ENCODE measurements at places on chromosomes 2 and 18.

DNA sequence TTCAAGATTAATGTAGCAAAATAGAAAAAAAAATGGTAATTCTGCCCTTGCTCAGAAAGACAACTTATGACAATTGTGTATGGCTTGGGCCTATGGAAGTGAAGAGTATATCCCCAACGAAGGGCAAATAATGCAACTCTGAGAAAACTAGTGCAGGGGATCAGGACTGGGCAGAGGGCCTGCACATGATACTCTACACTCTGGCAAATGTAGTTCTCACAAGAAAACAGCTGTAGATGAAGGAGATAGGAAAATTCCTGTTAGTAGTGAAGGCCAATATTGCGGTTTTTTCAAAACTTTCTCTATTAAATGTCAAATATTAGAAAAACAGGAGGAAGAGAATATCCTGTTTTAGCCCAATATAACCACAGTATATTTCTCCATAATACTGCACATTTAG lies 77.8 kb downstream of the SCN9A start:
- no peak for DNase-seq

- DNase-seq, result no peak
Observed at GRCh38 chr18:69958422-69958821, 10.7 kb upstream of the CD226 start.

- DNase-seq, result no peak
Observed at GRCh38 chr2:205352593-205352992, 329.7 kb upstream of the NRP2 start.

DNA sequence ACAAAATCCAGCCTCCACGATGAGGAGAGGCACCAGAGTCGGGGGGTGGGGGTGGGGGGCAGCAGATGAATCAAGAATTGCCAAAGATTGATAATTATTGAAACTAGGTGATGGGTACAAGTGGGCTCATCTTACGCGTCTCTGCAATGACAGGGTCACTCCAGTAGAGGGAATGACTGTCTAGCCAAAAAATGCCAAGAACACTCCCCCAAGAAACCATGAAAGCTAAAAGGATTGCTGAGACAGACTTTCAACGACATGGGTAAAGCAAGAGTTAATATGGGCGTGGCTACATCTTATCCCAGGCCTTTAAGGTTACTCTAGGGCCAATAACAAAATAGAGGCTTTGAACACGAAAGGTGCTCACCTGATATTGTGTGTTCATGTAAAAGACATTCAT lies 86.5 kb downstream of the STK39 start:
- DNase-seq, result no peak

DNA sequence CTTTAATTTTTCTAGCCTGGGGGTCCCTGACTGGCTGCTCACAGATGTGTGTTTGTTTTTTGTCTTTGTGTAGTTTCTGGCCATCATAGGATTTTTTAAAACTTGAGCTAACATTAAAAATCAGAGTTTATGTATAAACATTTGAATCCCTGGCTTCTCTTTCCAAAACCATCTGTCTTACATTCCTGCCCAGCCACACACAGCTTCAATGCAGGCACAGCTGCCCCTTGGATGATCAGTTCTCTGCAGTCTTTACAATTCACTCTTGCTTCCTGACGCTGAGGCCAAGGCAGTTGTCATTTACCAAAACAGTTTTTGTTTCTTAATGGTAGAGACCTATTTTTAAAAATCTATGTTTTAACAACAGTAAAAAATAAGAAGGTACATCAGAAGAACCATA lies 169.2 kb upstream of the LRRTM1 start:
- DNase-seq, result no peak

DNA sequence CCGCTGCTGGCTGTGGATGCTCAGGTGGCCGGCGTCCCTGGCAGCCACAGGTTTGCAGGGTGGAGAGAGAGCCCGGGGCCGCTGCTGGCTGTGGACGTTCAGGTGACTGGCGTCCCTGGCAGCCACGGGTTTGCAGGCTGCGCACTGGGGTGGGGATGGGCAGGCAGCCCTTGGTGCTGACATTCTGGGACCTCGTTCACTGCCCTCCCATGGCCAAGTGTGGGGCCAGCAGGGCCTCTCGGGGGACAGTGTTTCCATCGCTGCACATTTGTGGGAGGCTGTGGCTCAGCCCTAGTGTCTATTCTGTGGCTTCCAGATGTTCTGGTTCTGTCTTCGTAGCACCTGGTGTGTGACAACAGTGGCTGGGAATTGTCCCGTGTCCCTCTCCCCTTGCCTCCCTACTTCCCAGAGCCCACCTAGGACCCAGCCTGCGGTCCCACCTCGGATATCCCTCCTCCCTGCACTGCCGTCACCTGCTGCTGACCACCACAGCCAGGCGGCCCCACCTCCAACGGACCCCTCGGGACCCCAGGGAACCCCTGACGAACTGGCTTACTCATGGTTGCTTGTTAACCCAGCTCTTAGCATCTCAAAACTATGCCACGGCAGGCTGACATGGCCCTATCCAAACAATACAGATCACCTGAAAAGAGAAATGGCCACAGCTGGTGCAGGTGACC lies 915 bp downstream of the CROCC2 start:
- DNase-seq, result no peak

DNA sequence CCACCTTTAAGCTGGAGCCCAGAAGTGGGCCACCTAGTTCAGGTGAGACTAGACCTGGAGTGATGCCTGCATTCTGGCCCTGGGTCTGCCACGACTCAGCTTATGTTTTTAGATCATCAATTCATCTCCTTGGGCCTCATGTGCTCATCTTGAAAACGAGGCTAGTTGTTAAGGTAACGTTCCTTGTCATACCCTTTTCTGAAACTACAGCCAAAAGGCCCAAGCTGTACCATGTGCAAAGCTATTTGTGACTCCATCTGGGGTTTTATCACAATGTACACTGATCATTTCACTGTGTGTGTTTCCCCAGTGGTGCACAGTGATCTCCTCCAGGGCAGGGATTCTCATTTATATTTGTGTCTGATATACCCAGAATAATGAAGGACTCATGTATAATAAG lies 138.4 kb upstream of the COPS8 start:
- DNase-seq, result no peak

GRCh38 chr18:46574743-46575115 lies 82.3 kb downstream of the LOXHD1 start:
- no peak for DNase-seq

GRCh38 chr2:86072271-86072858 lies 33.3 kb downstream of the POLR1A start:
- DNase-seq, result no peak

GRCh38 chr2:188441288-188441947 lies 149.7 kb downstream of the GULP1 start:
- DNase-seq, result no peak

DNA sequence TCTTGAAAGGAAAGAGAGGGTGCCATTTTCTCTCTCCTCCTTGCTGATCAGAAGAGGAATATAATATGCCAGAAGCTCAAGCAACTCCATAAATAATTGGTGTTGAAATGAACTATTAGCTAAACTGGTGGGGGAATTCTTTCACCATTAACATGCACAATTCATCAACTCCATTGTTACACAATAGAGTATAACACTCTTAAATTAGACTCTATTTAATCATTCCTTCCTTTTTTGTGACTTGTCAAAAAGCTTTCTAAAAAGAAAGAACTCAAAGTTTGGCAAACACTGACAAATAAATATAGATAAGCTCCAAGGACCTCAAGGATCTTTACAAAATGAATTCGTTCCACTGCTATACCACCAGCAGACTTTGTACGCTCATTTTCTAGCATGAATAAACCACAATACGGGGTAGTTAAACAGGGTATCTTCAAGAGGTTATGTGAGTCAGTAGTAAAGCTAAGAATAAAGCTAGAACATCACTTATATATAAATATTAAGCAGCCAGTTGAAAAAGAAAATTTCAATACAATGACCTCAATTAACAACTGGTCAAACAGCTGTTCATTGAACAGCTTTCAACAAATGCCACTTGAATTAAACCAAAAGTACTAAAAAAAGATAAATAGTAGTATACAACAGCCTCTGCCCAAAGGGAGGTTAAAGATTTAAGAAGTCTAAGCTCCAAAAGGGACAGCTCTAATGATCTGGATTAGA lies 6.4 kb downstream of the TRAK2 start:
- DNase-seq, result no peak

DNA sequence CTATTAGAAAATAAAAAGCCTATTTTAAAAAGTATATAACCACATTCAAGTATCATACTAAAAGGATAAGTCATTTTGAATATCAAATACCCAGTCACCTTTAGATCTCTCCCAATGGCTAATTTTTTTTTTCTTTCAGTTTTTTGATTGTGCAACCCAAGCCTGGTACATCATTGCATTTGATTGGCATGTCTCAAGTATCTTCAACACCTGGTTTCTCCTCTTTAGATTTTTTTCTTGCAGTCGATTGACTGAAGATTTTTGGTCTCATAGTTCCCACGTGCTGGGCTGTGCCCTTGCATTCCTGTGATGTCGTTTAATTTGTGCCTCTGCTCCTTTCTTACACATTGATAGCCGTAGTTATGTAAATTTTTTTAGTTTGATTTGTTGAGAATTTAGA lies 40.7 kb downstream of the ATIC start:
- DNase-seq, result no peak

DNA sequence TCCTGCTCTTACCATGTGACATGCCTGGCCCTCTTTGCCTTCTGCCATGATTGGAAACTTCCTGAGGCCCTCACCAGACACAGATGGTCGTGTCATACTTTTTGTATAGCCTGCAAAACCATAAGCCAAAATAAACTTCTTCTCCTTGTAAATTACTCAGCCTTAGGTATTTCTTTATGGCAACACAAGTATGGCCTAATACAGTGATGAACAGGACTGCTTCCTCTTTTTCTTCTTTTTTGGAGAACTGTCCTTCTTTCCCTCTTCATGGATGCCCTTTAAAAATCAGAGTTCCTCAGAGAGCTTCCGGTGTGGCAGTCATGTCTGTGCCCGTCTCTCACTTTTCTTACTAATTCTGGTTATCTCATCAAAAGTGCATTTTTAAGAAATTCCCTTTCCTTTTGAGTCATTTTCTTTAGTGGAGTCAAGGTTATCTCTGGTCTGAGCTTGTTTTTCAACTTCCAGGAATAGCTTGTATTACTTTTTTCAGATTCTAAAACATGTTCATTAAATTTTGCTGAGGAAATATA lies 9.2 kb upstream of the IL1A start:
- DNase-seq, result no peak

GRCh38 chr2:75195076-75195691 lies 4.1 kb downstream of the TACR1 start:
- no peak for DNase-seq

DNA sequence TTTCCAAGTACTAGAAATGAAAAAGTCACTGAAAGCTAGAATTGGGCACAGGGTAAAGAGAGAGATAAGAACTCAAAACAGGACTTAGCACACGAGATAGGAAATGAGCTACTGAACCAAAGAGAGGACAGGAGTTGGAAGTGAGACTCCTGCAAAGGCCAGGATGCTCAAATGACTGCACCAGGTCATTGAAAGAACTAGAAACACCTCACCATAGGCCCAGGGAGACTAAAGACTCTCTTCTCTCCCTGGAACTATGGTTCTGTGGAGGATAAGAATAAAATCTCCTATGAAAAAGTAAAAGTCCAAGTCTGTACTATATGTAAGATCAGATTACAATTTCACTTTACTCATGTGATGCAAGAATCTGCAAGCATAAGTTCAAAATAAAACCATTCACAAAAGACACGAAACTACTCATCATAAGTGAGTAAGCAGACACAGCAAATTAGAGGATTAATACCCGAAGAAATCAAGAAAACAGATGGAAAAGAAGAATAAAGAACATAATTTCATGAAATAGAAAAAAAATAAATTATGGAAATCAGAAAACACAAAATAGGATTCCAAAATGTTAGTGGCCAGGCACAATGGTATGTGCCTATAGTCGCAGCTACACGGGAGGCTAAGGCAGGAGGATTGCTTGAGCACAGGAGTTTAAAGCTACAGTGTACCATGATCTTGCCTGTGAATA lies 6.5 kb downstream of the NBAS start:
- DNase-seq, result no peak

- DNase-seq, result no peak
Observed at GRCh38 chr18:71238974-71239624, 950.3 kb downstream of the SOCS6 start.
